RWPE1 (cell line): ENCODE measurements at places on chromosomes 2 and 18.

DNA sequence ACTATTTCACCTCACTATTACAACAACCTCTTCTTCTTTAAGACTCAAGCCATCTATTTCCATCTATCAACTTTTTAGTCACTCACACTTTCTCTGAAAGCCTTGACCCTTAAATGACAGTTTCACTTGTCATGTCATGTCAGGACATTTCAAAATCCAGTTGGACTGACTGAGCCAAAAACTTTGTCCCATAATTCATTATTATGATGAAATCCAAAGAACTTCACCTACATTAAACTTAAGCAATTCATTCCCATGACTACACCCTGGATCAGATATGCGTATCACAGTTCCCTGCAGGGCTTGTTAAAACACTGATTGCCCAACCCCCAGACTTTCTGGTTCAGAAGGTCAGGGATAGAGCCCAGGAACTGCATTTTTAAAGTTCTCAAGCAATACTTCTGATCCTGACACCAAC lies 26.5 kb downstream of the LDAH start:
- DNase-seq, result peak; percentile 67

DNA sequence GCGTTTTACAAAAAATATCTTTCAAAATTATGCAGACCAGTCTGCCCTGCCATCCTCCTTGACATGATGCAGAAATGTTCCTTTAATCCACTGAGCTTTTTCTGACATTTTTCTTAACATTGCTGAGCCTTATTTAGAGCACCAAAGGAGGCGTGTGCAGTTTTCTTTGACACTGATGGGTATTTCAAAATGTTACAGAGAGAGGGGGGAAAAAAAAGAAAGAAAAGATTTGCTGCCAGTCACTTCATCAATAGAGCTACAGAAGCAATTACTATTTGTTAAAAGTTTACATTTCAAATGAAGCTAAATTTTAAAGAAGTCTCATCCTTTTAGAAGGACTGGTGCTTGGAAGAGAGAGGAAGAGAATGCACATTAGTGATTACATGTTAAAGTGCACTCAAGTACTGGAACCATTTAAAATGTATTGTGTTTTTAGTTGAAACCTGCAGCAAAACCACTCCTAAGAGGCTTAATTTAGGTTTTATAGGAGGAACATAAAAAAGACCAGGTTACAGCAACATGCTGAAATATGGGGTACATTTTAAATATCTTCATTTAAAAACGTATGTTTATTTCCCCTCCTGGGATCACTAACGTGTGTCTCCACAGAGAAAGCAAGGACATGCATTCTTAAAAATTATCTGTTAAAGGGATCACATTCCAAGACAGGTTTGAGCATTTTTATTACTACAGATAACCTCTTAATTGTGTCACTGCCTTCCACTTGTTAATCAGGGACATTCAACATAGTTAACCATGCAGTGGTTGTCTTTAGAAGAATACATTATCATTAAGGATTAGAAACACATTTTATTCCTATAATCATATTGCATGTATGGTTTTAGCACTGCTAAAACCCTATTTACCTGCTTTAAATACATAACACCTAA lies 258.4 kb downstream of the MEIS1 start:
- no peak for DNase-seq

DNA sequence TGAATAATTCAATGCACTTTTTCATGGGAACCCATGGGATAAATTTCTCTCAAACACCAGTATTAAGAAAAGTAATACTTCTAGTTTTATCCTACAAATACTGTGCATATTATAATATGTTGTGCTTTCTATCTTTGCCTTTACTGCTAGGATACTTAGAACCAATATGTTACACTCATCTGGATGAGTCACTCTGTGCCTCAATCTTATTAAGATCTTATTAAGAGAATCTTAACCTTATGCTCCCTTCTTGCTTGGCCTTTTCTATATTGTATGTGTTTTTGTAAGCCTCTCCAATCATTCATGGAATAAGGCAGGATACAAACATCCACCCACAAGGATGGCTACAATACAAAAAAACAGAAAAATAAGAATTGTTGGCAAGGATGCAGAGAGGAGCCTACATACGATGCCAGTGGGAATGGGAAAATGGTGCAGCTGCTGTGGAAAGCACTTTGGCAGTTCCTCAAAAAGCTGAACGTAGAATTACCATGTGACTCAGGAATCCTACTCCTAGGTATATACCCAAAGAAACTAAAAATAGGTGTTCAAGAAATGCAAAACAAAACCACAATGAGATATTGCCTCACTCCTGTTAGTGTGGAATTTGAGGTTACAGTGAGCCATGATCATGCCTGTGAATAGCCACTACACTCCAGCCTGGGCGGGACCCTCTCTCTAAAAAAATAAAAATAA lies 10.7 kb upstream of the TWSG1 start:
- no peak for DNase-seq

DNA sequence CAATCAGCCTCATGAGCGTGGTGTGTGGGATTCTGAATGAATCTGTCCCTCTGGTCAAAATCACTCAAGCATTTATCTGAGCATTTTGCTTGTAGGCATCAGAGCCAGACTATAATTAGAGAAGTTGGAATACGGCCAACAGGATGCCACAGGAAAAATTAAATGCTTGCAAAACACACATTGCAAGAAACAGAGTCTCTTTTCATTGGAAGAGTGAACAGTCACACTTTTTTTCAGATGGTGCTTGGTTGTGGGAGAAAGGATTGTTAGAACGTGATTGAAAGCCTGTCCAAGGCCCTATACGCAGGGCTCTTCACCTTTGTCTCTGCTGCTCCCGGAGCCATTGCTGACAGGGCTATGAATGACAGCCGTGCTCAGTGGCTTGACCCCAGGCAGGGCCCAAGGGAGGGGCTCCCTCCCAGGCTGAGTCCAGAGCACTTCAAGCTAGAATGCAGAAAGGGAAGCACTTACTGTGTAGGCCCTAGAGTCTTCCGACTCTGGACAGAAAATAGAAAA lies 59.8 kb downstream of the SNTG2 start:
- no peak for DNase-seq

DNA sequence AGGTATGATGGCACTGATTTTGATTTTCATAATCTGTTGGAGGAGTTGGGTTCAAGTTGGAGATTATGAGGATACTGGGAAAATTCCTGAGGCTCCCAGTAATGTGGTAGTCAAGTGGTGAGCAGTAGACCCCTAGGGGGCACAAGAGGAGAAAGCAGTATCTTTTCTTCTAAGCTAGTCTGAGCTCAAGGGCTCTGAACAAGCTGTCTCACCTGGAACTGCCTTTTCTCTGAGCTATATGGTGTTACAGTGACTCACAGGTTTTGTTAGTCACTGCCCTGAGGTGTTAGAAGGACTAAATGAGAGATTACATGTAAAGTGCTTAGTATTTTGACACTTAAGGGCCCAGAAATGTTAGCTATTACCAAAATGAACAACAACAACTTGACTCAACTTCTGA lies 42.2 kb downstream of the CD302 start:
- peak; percentile 88 for DNase-seq

DNA sequence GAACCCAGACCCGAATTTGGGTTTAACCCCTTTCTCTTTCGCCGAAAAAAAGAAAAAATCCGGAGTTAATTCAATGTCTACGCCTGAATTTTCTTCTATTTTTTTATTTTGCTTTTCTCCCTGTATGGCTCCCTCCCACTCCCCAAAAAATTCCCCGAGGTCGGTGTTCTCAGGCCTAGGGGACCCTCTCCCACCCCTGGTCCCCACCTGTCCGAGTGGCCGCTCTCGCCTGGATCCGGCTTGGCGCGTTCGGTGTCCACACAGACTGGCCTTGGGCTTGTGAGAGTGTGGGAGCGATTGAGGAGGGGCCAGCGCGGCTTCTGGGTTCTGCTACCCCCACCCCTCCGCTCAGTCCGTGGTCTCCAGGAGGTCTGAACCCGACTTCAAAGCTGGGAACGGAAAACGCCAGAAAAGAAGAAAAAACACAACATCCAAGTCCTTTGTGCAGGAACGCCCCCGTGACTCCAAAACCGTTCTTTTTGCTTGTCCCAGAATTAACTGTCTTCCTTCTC lies 5.7 kb upstream of the EN1 start:
- DNase-seq, result no peak

GRCh38 chr2:72933646-72934151 lies 16.4 kb downstream of the EMX1 start:
- DNase-seq, result no peak

DNA sequence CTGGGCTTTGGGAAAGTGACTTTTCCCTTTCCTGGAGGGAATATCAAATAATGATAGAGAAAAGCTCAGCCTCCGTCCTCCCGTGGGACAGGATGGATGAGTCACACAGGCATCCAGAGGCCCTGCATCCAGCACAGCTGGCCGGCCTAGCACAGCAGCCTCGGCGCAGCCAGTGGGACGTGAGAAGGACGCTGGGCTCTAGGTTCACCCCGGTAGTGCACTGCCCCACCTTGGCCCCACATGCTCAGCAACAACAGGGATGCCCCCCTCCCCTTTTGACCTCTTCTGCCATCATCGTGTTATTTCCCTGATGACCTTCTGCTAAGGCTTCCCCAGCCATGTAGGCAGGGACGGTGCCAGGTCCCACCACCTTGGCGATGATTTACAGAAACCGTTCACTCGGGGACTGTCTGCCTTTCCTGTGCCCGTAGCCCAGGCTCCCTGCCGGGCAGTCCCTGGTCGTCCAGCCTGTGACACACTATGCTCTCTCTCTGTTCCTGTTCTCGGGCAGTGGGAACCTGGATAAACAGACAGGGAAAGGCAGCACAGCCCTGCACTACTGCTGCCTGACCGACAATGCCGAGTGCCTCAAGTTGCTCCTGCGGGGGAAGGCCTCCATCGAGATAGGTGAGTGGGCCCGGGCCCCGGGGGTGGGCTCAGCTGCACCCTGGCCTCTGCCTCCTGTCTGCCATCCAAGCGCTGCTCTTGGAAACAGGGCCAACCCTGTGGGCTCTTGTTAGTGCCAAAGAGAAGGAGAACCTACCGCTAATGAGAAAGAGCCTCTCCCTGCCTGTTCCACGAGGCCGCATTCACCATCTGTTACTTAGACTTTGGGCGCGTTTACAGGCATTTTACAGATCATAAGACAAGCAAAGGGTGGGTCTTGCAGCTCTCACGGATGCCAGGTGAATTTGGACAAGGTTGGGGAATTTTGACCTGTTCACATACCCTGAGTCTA lies 44.6 kb downstream of the ITGB1BP1 start:
- DNase-seq, result peak; percentile 64

- no peak for DNase-seq
Observed at GRCh38 chr2:46150445-46150955, 146.7 kb upstream of the EPAS1 start.

DNA sequence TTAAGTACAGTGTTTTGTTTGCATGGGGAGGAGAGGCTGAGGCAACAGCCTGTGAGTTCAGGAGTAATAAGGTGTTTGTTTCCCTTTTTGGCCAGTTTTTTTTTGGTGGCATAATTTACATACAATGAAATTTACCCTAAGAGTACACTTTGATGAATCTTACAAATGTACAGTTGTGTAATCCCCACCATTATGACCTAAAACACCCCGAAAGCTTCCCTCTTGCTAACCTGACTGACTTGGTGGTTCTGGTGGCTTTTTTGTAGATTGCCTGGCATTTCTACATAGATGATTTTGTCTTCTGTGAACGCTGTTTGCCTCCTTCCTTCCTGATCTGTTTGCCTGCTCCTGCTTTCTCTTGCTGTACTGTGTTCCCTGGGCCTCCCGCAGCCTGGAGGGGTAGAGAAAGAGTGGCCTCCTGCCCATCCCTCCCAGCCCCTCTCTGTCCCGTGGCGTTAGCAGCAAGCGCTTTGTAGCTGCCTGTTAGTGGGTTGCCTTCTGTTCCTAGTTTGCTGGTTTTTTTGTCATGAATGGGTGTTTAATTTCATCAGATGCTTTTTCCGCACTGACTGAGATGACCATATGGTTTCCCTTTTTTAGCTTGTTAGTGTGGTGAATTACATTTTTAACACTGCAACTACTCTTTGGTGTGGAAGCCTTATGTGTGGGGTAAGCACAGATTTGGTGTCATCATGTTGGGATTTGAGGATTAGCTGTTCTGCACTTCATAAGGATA lies 32.1 kb downstream of the ASAP2 start:
- no peak for DNase-seq

DNA sequence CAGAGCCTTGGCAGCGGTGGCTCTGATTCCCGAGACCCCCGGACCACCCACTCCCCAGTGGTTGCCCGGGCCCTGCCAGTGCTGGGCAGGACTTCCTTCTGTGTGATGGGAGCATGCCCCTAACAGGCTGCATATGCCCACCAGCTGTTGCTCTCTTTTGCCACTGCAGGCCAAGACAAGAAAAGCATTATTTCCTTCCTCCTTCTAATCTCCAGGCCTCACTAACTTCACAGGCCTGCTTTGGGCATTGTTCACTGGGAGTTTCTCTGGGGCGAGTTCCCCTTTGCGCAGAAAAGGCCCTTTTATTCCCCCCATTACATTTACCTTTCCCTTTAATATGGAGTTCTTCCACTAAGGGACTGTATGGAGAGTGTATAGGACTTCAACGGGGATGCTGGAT lies 249.1 kb upstream of the SIX2 start:
- no peak for DNase-seq

DNA sequence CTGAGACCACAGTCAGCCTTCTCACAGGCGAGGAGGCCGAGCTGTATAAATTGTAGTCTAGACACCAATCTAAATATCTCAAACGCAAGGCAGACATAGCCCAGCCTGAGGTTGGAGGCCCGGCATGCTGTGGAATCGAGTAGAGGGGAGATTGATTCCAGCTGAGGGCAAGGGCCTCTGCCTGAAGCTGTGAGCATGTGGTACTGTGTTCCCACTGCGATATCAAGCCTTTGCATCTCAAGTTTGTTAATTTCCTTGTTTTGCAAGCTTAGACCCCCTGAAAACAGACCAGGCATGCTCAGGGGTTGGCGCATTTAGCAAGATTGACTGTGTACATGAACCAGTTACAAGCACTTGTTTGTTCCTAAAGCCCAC lies 65.1 kb upstream of the FOSL2 start:
- DNase-seq, result no peak

DNA sequence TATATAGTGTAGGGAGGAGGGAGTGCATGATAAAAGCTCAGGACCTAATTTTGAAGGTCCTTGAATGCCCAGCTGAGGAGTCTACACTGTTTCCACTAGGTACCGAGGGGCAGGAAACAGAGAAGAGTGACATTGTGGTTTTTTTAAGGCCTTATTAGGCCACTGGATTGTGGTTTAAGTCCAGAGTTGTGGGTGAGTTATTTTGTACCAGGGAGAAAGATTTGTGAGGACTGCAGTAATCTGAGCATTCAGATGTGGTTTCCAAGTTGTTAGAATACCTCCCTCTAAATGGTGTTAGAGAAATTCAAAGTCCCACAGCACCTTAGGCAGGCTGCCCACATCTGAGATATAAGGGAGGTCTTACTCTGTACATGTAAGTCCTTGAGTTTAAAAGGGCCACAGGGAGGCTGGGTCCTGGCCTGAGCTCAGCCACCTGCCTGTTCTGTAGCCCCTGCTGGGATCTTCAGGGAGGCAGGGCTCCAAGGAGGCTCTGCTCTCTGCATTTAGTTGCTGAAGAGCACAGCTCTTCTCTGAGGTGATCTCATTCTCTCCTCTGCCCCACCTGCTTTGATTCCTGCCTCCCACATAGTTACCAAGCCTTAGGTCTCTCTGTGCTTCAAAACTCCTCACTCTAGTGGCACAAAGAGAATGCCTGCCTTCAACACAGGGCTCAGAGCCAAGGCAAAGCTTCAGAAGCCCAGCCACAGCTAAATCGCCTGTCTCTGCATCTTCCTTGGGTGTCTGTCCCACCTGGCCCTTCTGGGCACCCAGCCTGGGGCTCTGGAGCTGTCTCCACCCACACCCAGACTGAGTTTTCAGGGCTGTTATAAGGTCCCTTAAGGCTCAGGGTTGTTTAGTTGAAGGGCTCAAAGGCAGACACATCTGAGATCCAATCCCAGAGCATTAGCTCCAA lies 88.1 kb downstream of the VSNL1 start:
- DNase-seq, result no peak
